ENCODE measurements at places on chromosomes 12 and 14.

DNA sequence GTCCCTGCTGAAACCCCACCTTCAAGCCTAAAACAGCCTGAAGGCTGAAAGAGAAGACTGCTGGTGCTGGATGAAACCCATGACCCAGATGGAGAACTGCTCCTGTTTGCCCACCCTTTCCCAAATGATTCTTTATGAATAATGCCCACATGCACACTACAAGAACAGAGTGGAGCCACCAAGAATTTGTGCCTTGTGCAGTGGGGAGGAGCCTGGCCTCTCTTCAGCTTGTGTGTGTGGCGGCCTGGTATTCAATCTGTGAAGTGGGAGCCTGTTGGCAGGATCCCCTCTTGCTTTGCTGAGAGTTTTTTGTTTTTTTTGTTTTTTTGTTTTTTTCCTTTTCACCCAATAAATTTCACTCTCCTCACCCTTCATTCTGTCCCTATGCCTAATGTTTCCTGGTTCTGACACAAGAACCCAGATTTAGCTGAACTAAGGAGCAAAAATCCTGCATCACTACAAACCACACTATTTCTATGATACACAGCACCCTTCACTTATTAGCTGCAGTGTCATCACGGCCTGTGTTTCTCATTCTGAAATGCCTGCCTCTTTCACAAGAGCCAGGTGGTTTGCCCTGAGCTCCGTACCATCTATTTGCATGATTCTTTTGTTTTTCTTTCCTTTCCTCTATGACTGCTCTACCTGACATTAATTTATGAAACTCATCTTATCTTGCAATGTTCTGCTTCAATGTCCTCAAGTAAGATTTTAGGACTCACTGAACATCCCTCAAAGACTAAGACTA is 585.5 kb upstream of the ATXN7L3B start:
- DNase-seq = no peak

GRCh38 chr12:123118497-123118896 is 32.4 kb downstream of the PITPNM2 start:
- DNase-seq = no peak

GRCh38 chr12:3698218-3698974 is 54.5 kb downstream of the CRACR2A start:
- DNase-seq = no peak

DNA sequence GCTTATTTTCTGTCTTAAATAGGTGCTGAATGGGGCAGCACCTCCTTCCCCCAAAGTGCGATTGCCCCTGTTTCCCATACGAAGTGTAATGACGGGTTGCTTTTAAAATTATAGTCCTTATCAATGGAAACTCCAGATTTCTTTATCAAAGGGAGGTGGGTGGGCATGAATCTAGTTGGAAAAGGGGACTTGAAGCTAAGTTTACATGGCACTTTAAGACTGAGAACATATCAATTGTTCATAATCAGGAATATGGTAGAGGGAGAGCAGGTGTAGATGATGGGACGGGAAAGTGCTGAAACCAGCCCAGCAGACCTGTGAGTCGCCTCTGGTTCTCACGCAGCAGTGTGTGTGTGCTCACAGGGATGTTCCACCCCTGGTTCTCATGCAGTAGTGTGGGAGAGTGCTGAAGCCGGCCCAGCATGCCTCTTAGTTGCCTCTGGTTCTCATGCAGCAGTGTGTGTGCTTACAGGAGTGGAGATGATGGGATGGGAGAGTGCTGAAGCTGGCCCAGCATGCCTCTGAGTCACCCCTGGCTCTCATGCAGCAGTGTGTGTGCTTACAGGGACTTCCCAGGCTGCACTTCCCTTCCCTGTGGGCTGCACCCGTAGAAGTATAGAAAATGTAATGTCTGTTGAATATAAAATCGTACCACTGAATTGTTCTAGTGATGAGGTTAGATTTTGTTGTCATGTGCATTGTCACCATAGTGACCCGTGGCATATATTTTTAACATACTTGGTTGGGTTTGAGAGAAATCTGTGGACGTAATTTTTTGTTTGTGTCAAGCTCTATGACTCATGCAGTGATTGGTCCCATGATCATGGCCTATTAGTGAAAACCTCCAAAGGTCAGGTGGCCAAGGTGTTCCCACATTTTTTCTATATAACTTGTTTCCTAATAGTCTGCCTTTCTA is 51.6 kb downstream of the GPATCH2L start:
- DNase-seq = peak; percentile 63

GRCh38 chr12:125720961-125721360 is 655.7 kb downstream of the AACS start:
- DNase-seq = no peak

DNA sequence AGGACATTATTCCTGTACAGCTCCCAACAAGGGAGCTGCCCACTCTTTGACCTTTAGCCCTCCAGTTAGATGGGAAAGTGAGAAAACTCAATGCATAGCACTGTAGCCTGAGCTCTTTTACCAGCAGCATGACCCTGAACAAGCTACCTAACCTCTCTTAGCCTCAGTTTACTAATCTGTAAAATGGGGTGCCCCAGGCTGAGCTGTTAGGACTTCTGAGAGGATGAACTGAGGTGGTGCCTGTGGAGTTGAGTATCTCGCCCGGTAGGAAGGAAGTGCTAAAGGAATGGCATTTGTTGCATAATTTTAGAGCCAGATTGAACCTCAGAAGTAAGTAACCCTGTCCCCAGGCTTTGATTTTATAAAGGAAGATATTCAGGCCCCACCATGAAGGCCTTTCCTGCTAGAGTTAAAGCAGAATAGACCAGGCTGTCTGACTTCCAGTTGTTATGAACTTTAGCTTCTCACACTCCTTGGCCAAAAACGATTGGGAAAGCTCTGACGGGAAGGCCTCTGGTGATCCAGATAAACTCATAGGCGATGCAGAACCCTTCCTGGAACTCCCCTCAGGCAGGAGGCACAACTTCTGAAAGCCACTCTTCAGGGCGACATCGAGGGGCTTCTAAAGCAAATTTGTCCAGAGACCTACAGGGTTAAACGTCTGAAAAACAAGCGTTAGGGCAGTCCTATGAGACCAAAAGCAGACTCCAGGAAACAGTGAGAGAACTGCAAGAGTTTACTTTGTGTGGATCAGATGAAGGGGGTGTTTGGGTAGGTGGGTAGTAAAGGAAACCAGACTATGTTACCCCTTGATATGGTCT is 2.5 kb upstream of the SERPINA10 start:
- no peak for DNase-seq

GRCh38 chr14:99015833-99016232 is 256.2 kb downstream of the BCL11B start:
- DNase-seq = no peak

GRCh38 chr12:114287821-114288525 is 118.0 kb downstream of the TBX5 start:
- DNase-seq = no peak

DNA sequence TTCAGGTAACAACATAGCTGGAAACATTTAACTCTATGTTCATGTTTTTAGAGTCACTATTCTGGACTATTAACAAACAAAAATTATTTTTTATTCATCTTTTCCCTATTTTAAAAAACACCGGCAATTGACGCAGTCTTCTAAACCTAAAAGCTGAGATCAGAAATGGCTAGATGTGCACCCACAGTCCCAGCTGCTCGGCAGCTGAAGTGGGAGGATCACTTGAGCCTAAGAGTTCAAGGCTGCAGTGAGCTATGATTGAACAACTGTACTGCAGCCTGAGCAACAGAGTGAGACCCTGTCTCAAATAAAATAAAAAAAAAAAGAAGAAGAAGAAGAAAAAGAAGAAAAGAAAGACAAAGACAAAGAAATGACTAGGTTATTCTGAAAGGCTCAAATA is 64.5 kb downstream of the PAX9 start:
- no peak for DNase-seq

DNA sequence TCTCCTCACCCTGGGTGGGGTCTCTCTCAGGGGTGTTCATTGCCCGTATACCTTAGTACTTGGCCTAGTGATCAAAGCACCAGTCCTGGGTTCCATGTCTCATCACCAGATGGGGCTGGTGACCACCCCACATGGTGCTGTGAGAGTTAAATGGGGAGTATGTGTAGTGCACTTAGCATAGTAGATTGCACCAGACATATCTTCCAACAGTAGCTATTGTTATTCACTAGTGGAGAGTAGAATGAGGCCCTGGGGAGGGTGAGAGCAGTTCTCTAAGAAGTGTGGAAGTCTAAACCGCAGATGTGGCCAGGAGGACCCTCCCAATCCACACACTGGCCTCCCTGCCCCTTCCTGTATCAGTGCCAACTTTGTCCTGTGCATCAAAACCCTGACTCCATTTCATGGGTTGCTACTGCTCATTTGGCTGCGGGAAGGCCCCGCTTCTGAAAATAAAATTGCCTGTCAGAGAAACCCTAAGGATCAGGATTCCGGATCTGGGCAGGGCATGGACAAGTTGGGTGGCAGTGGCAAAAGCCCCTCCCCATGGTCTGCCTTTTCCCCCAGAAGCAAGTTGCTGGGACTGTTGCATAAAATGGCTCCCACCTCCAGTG is 4.4 kb downstream of the CD9 start:
- no peak for DNase-seq

- DNase-seq = no peak
Observed at GRCh38 chr14:50025776-50026175, 90.6 kb downstream of the VCPKMT start.

DNA sequence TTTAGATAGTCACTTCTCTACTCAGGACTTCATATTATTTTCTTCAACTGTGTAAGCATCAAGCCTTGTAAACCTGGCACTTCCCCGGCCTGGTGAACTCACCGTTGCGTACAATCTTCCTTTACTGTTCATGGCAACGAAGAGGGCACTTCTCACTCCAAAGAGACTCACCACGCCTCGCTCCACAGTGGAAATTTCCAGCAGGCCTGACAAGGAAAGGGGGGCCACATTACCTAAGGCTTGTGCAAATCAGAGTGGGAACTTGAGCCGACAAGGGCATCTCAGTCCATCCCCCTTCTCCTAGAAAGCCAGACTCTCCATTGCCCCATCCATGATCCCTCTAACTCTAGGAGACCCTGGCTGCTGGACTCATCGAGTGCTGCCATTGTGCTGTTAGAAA is 1.6 kb downstream of the FGF6 start:
- no peak for DNase-seq

GRCh38 chr12:27953348-27953747 is 19.2 kb downstream of the PTHLH start:
- no peak for DNase-seq

GRCh38 chr14:56002342-56002741 is 115.9 kb upstream of the PELI2 start:
- no peak for DNase-seq

Data from Calu3 (cell line).